ENCODE measurements at places on chromosomes 1 and 21. TPM values are rescaled to one million over a fixed set of nuclear protein-coding genes. Genes with fewer than 3 reads are reported as not detected.

Gene SPRR2A
- 3.0 TPM for total RNA-seq

Gene CELA2A
- total RNA-seq = not detected

Gene CYP4A11
- not detected for total RNA-seq

Gene FAM151A
- not detected for total RNA-seq

Gene GJA9
- 0.24 TPM for total RNA-seq

Gene TMEM52
- 8.5 TPM for total RNA-seq

Gene CRABP2
- total RNA-seq = 132 TPM

Gene GPR61
- not detected for total RNA-seq

Gene HSD3B2
- not detected for total RNA-seq

Gene FOXD2
- under 0.01 TPM for total RNA-seq

Gene NBPF10
- 1.3 TPM for total RNA-seq

Gene MX2
- 0.24 TPM for total RNA-seq

Measured in tracheal epithelial cell (primary cell).